ENCODE measurements at places on chromosomes 7 and 10. TPM values are rescaled to one million over a fixed set of nuclear protein-coding genes. Genes with fewer than 3 reads are reported as not detected.

Gene FOXK1
- total RNA-seq: 21.0 TPM

Gene ICA1
- 2.4 TPM for total RNA-seq

Gene LRRD1
- total RNA-seq: not detected

Gene GPR15LG
- not detected for total RNA-seq

Gene SEMA3D
- 0.04 TPM for total RNA-seq

Gene ELOVL3
- 0.23 TPM for total RNA-seq

Gene GNG11
- total RNA-seq: 1.7 TPM

Gene COL28A1
- total RNA-seq: not detected

Gene IFIT1
- total RNA-seq: 0.19 TPM

Gene INPP5F
- total RNA-seq: 12.7 TPM

Gene COPG2
- total RNA-seq: 20.8 TPM
